ENCODE measurements at places on chromosomes 7 and 10. TPM values are rescaled to one million over a fixed set of nuclear protein-coding genes. Genes with fewer than 3 reads are reported as not detected.

The GRID1 gene
- total RNA-seq: not detected

The PMS2 gene
- total RNA-seq: 24.0 TPM

GRCh38 chr7:143172354-143172753, 10.9 kb upstream of the TAS2R39 start:
- no peak for DNase-seq

GRCh38 chr10:17056781-17057428, 72.7 kb downstream of the CUBN start:
- no peak for DNase-seq

- DNase-seq: no peak
Observed at GRCh38 chr7:31251441-31251840, 89.1 kb downstream of the NEUROD6 start.

DNA sequence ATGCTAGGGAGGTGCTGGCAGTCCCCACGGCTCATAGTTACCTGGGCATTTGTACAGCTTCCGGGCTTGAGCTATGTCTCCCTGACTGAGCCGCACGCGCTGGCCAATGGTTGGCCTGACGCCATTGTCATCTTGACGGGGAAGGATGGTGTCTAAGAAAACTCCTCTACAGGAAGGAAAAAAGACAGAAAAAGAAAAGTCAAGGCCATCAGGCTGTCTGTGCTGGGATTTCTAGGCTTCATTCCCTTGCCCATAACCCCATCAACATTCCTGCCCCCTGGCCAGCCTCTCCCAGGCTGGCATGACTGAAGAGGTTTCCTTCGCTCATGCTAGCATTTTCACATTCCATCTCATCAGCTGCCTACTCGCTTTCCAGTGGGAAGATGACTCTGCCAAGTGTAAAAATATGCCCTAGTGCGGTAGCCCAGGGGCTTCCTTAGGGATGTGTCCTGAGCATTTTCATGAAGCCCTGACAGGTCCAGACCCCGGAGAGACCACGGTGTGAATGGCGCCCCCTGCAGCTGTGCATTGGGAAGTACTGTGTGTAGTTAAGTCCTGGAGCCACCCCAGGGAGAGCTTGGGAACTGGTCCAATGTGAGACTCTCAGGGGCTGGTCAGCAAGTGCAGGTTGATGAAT, 54.5 kb upstream of the OPALIN start:
- no peak for DNase-seq

DNA sequence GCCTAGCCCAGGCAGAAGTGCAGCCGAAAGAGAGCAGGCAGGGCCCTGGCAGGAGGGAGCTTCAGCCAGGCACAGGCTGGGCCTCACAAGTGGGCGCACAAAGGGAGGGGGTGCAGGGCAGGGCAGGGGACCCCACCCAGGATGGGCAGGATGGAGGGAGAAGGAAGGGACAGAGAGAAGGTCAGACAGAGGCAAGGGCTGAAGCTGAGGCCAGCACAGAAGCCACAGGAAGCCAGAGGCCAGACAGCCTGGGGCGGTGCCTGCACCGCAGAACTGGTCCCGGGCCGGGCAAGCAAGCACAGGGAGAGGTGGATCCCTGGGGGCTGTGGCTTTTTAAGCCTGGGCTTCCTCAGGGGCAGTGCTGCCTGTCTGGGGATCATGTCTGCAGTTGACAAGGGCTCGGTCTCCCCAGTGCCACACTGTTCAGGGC, 16.7 kb downstream of the NOS3 start:
- no peak for DNase-seq
